ENCODE measurements at places on chromosomes 5 and 9.

GRCh38 chr5:170327168-170327567 is 29.6 kb upstream of the LCP2 start:
- DNase-seq, result no peak

- DNase-seq, result no peak
Observed at GRCh38 chr9:89743216-89743572, 138.4 kb downstream of the GADD45G start.

GRCh38 chr5:58080573-58080972 is 379.3 kb downstream of the PLK2 start:
- DNase-seq, result no peak

DNA sequence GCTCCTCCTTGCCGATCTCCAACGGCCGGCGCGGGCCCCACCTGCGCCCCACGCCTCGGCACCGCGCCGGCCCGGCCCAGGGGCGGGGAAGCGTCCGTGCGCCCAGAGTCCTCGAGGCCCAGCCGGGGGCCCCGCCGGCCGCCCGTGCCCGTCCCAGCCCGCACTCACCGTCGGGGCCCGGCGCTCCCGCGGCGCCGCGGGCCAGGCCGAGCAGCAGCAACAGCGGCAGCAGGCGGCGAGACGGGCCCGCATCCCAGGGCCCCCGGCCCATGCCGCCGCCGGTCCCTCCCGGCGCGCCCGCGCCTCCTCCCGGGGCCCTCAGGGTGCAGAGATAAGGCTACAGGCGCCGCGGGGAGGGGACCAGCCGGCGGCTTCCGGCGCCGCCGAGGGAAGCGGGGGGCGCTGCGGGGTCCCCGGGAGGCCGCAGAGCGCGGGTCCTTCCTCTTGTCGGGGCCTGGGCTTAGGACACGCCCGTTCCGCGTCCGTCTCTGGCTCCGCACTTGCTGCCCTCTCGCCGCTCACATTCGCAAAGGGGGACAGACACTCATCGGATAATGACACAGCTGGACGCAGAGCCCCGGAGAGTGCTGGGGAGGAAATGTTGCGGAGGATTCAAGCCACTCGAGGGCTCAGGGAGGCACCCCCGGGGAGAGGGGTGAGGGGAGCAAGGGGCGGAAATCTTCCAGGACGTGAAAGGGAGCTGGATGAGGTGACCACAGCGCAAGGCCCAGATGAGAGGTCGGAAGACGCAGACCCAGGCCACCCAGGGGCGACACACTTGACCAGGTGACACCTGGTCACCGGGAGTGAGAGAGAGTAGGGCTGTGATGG is at the start of gene SUSD1:
Gene SUSD1, minus strand, starts transcription at position 333 of the 831 bp plus-strand sequence. Its CDS starts 62 bp downstream, at position 271.
- DNase-seq, result peak; percentile 47

- no peak for DNase-seq
Observed at GRCh38 chr9:89522261-89522958, 24.5 kb upstream of the SEMA4D start.

GRCh38 chr5:1522601-1523479 is 920 bp downstream of the LPCAT1 start:
- DNase-seq, result peak; percentile 50
